Iris pigment epithelial cell (primary cell): ENCODE measurements at places on chromosomes 6 and 20.
A peak's percentile ranks its signal among the peaks of the same experiment; 100 is the strongest.

DNA sequence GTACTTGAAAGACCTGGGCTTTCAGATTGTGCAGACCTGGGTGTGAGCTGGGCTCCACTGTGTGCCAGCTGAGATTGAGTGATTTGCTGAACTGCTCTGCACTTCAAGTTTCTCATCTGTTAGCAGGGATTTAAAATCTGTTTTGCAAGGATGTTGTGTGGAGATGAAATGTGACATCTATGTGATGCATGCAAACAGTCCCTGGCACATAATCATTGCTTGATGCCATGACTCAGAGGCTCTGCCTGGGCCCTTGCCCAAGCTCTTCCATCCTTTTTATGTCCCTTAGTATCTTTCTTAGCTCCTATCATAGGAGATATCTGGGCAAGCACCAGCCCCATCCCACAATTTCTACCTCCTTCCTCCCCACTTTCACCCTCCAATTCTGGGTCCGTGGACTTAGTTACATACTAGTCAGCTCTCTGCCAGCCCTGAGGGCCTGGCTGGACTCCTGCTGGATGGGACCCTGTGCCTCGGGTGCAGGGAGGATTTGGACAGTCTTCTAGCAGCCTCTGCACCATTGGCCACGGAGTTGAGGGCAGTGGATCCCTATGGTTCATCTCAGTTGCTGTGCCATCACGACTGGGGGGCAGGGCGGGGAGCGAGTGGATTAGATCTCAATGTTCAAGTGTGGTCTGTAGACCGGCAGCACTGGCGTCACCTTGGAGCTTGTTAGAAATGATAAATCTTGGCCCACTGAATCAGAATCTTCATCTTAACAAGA, 103.6 kb downstream of the MAP3K7 start:
- peak; percentile 45 for DNase-seq

DNA sequence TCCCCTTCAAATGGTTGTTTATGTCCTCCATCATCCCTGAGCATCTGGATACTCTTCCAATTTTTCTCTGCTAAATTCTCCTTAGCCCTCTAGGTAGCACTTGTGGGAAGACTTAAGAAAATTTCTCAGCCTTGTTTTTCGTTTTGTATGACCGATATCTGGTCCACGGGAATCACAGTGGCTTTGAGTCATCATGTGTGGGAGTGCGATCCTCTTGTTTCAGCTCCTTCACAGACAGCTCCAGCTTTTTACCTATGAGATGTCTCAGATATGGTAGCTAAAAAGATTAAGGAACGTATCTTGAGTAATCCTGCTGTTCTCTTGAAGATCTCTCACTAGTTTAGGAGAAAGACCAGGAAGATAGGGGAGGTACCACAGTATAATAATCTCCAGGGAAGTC, 196.1 kb downstream of the GRM1 start:
- DNase-seq = no peak

- no peak for DNase-seq
Measured at GRCh38 chr20:14478126-14478525, 140.7 kb upstream of the FLRT3 start.

DNA sequence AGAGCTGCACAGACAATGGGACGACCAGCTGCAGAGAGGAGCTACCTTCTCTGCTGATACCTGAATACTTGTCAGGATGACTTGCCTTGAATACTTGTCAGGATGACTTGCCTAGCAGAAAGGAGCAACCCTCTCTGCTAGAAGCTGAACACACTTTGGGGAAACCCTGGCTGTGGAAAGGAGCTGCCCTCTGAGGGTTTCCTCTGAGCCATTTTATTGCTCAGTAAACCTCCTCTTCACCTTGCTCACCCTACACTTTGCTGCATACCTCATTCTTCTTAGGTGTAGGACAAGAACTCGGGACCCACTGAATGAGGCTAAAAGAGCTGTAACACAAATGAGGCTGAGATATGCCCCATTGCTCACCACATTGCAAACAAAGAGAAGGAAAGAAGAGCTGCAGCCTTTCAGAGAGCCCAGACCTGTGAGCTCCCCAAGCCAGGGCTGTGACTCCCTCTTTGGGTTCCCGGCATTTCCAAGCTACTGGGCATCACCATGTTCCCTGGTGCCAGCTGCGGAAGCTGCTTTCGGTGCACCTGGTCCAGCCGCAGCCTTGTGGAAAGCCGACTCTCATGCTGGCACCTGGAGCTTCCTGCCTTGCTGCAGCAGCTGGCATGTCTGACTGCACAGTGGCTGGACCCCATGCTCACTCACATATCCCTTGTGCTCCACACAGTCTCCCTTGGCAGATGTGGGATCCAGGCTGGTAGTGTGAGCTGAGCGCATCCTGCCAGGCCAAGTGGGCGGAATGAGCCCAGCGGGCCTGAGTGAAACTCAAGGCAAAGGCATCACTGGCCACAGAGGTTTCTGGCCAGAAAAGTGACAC, 106.7 kb upstream of the AHI1 start:
- no peak for DNase-seq

- DNase-seq = peak; percentile 17
Measured at GRCh38 chr6:136920671-136921380, 1.3 kb upstream of the SLC35D3 start.

GRCh38 chr6:2854396-2854982, 12.8 kb upstream of the SERPINB1 start:
- DNase-seq = peak; percentile 66

DNA sequence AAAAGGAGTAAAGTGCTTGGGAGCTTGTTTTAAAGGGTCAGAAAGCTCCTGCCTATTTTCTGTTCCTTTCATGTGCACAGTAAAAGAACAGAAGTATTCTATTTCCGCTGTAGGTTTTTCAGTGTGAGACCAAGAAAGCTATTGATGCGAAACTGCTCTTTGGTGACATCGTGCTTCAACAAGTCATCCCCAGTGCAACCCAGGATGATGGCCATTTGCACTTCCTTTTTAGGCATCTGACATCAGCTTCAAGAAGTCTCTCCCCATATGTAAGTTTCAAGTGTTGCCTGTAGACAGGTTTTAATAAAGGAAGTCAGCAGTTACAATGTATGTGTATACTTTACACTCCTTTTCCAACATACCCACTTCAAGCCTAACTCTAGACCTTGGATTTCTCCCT, 131.6 kb downstream of the RFX6 start:
- DNase-seq = no peak

DNA sequence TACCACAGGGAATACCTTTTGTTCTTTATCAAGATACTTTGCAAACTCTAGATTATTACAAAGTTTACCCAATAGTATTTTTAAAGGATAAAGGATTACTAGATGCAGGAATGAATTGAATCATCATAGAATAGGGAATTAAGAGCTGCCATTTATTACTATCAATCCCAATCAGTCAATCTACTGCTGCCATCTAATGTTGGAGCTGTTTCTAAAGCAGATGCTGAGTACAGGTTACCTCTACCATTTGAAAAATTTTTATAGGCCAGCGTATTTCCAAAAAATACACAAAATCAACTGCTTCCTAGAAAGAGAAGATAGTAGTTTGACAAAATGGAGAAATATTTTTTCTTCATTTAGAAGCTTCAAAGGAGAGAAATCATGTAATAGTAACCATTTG, 520.4 kb downstream of the ADGRB3 start:
- no peak for DNase-seq

DNA sequence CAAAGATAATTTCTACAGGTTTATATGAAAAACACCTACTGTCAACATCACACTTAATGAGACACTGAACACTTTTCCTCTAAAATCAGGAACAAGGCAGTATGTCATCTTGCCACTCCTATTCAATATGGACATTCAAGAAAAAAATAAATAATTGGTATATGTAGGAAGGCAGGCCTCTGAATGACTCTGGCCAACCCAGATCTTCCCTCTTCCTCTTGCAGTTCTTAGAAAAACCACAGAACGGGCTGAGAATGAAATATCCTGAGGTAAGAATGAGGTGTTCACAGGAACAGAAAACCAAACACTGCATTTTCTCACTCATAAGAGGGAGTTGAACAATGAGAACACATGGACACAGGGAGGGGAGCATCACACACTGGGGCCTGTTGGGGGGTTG, 1207.2 kb upstream of the CITED2 start:
- DNase-seq = no peak

GRCh38 chr6:130593200-130593599, 227.4 kb downstream of the TMEM200A start:
- no peak for DNase-seq

GRCh38 chr20:33566781-33567603, 77.1 kb downstream of the CBFA2T2 start:
- no peak for DNase-seq
